Spinal cord (tissue), 10 donors: ENCODE measurements at places on chromosomes 5 and 9. TPM values are rescaled to one million over a fixed set of nuclear protein-coding genes. Genes with fewer than 3 reads are reported as not detected.

DNA sequence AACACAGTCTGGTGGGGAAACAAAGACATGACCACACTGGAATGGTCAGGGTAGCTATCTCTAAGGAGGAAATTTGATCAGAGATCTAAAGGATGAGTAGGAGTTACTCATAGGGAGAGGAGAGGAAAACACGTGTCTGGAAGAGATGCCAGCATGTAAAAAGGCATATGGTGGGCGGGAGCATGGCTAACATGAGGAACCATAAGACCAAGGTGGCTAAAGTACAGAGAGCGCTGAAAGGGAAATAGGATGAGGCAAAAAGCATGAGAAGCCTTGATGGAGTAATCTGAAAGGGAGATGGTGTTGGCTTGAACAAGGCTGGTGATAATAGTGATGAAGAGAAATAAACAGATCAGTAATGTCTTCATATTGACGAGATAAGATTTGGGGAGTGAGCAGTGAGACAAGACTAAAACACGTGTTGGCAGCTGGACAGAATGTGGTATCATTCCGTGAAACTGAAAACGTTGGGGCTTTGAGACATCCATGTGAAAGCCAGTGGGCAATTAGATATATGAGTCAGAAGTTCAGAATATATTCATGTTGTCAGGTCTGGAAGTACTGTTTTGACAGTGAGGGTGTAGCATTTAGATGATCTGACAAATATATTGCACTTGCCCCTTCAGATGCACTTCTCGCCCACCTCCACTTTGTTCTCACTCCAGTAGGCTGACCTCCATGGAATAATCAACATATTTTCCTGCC is 209.1 kb upstream of the KCNN2 start:
- H3K4me1 ChIP-seq = no peaks in the 10 kb centered on the region
- no peak overlapping the region for H3K4me3 ChIP-seq
- no peaks in the 10 kb centered on the region for H3K36me3 ChIP-seq
- DNase-seq = no peak
- no peak overlapping the region for H3K27ac ChIP-seq

The SPRY4 gene
- 11.6 TPM for total RNA-seq

DNA sequence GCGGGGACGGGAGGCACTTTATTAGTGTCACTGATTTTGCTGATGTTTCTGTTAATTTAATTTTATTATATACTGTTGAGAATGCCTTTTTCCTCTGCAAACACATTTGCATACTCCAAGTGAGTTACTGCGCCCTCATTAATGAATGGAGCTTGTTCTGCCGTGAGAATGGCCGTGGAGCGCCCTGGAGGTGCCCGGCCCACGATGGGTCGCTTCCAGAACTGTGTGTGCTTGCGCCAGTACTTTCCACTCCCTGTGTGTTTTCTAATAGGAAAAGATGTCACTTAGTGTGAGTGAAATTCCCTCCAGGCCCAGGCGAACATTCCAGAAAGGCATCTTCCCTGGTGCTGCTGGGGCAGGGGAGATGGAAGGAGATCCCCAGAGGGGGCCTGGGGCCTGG is 30.1 kb downstream of the NDUFS6 start:
- peaks cover 13% of the 10 kb centered on the region for H3K27me3 ChIP-seq
- H3K4me1 ChIP-seq = peaks cover 12% of the 10 kb centered on the region
- H3K36me3 ChIP-seq = peaks cover 17% of the 10 kb centered on the region
- H3K27ac ChIP-seq = no peak overlapping the region

The PRLR gene
- total RNA-seq = 13.7 TPM

GRCh38 chr5:134552301-134552700 is 26.8 kb downstream of the JADE2 start:
- DNase-seq = no peak
- peaks cover 32% of the 10 kb centered on the region for H3K36me3 ChIP-seq
- no peaks in the 10 kb centered on the region for H3K27me3 ChIP-seq
- peaks cover 44% of the 10 kb centered on the region for H3K4me1 ChIP-seq
- no peak overlapping the region for H3K27ac ChIP-seq
- H3K4me3 ChIP-seq = no peak overlapping the region

- H3K36me3 ChIP-seq = no peaks in the 10 kb centered on the region
- DNase-seq = no peak
- no peaks in the 10 kb centered on the region for H3K4me1 ChIP-seq
- no peak overlapping the region for H3K27ac ChIP-seq
Measured at GRCh38 chr5:58911270-58911669, 328.4 kb downstream of the RAB3C start.

The SLC22A4 gene
- total RNA-seq = 4.0 TPM

The PDLIM4 gene
- 10.6 TPM for total RNA-seq

The SH3PXD2B gene
- total RNA-seq = 25.6 TPM

- peaks cover 16% of the 10 kb centered on the region for H3K4me1 ChIP-seq
- DNase-seq = no peak
- H3K27ac ChIP-seq = no peak overlapping the region
- H3K27me3 ChIP-seq = no peaks in the 10 kb centered on the region
- no peaks in the 10 kb centered on the region for H3K36me3 ChIP-seq
Measured at GRCh38 chr5:147512659-147513379, 3.0 kb upstream of the DPYSL3 start.

The KIF12 gene
- 9.0 TPM for total RNA-seq

GRCh38 chr5:138883211-138883610 is 8.1 kb upstream of the LRRTM2 start:
- H3K27me3 ChIP-seq = no peaks in the 10 kb centered on the region
- no peak overlapping the region for H3K4me3 ChIP-seq
- no peak overlapping the region for H3K27ac ChIP-seq
- no peaks in the 10 kb centered on the region for H3K36me3 ChIP-seq
- peaks cover 3% of the 10 kb centered on the region for H3K4me1 ChIP-seq

- H3K27me3 ChIP-seq = no peaks in the 10 kb centered on the region
- H3K4me1 ChIP-seq = no peaks in the 10 kb centered on the region
- no peak overlapping the region for H3K4me3 ChIP-seq
- DNase-seq = no peak
- H3K27ac ChIP-seq = no peak overlapping the region
- no peaks in the 10 kb centered on the region for H3K36me3 ChIP-seq
Measured at GRCh38 chr5:23071682-23072081, 218.5 kb upstream of the CDH12 start.

GRCh38 chr9:98375138-98375726 is 119.8 kb upstream of the TBC1D2 start:
- no peaks in the 10 kb centered on the region for H3K27me3 ChIP-seq
- H3K27ac ChIP-seq = no peak overlapping the region
- peaks cover 18% of the 10 kb centered on the region for H3K4me1 ChIP-seq
- H3K4me3 ChIP-seq = no peak overlapping the region
- H3K36me3 ChIP-seq = peaks cover 52% of the 10 kb centered on the region

The FBLL1 gene
- 15.5 TPM for total RNA-seq

DNA sequence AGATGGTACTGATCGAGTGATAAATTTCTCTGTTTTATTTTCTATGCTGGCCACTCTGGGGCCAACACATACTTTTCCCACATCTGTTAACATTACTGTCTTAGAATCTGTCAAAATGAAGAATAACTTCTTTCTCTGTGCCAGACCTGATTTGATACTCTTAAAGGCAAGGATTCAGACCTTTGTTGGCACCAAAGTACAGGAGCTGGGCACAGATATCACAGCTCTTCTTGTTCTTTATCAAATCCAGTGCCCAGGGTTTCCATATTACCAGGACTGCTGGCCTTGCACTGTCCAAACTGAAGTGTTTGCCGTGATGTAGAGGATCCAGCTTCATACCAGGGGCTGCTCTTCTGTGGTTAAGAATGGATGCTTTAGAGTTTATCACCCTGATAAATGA is 20.9 kb downstream of the ZNF474 start:
- H3K36me3 ChIP-seq = no peaks in the 10 kb centered on the region
- H3K27ac ChIP-seq = no peak overlapping the region
- no peak for DNase-seq
- H3K4me1 ChIP-seq = no peaks in the 10 kb centered on the region
- no peak overlapping the region for H3K4me3 ChIP-seq
- no peaks in the 10 kb centered on the region for H3K27me3 ChIP-seq
